Activated T-cell treated with anti-CD3 and anti-CD28 coated beads, Interleukin-2, amount 50 U/mL, for 72 hours (primary cell): ENCODE measurements at places on chromosomes 1 and 21. TPM values are rescaled to one million over a fixed set of nuclear protein-coding genes. Genes with fewer than 3 reads are reported as not detected.

GRCh38 chr1:208598021-208598420 lies 353.8 kb upstream of the PLXNA2 start:
- H3K36me3 ChIP-seq = no peaks in the 10 kb centered on the region
- no peak overlapping the region for H3K27ac ChIP-seq
- peaks cover 13% of the 10 kb centered on the region for H3K27me3 ChIP-seq

DNA sequence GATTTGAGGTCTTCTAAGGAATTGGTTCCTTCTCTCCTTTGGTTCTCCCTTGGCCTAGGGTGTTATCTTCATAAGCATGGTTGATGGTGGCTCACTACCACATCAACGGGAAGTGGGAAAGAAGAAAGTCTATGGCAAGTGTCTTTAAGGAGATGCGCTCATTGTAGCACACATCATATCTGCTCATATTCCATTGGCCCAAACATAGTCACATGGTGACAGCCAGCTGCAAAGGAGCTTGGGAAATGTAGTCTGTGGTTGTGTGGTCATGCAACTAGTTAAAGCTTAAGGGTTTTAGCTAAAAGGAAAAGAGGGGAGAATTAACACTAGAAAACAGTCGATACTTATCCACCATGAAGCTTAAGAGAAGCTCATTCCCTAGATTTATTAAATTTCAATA lies 11.4 kb upstream of the MRPS6 start:
- no peak overlapping the region for H3K4me3 ChIP-seq
- H3K27me3 ChIP-seq = peaks cover 8% of the 10 kb centered on the region
- no peak for DNase-seq
- peaks cover 3% of the 10 kb centered on the region for H3K36me3 ChIP-seq
- H3K27ac ChIP-seq = no peak overlapping the region
- no peaks in the 10 kb centered on the region for H3K4me1 ChIP-seq

- peak overlapping the region; percentile 75 for H3K4me3 ChIP-seq
- peaks cover 1% of the 10 kb centered on the region for H3K36me3 ChIP-seq
- H3K4me1 ChIP-seq = peaks cover 69% of the 10 kb centered on the region
- peak overlapping the region; percentile 48 for H3K27ac ChIP-seq
- H3K27me3 ChIP-seq = no peaks in the 10 kb centered on the region
These were observed 58.5 kb upstream of the LRRC8D start for GRCh38 chr1:89762386-89762778.

DNA sequence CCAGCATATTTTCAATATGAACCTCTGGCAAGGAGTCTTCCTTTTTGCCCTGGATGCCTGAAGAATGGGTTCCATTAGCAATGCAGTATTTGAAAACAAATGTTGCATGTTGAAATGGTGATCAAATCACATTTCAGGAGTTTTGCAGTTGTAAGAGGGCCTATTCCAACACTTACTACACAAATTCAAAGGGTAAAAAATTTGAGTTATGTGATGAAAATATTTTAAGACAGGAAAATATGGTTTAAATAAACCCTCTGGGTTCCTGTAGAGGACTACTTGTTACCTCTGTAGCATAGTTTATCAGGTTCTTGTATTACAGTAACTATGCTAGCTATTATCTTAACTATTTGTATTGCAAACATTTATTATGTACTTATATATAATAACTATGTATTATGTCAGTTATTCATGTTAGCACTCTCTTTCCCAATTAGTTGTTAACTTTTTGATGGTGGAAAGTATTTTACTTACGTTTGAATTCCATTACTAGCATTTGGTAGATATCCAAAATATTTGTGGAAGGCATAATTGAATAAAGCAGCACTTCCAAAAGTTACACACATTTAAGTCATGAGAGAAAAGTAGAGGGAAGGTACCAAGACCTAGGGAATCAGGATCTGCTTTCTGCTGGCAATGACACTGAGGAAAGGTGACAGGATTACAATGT lies 312.9 kb downstream of the GRIK1 start:
- no peak overlapping the region for H3K27ac ChIP-seq
- H3K4me3 ChIP-seq = no peak overlapping the region
- DNase-seq = no peak

GRCh38 chr1:39574646-39575045 lies 1.9 kb downstream of the PABPC4 start:
- H3K27ac ChIP-seq = peak overlapping the region; percentile 95
- peak overlapping the region; percentile 93 for H3K4me3 ChIP-seq
- H3K27me3 ChIP-seq = no peaks in the 10 kb centered on the region
- no peak for DNase-seq

DNA sequence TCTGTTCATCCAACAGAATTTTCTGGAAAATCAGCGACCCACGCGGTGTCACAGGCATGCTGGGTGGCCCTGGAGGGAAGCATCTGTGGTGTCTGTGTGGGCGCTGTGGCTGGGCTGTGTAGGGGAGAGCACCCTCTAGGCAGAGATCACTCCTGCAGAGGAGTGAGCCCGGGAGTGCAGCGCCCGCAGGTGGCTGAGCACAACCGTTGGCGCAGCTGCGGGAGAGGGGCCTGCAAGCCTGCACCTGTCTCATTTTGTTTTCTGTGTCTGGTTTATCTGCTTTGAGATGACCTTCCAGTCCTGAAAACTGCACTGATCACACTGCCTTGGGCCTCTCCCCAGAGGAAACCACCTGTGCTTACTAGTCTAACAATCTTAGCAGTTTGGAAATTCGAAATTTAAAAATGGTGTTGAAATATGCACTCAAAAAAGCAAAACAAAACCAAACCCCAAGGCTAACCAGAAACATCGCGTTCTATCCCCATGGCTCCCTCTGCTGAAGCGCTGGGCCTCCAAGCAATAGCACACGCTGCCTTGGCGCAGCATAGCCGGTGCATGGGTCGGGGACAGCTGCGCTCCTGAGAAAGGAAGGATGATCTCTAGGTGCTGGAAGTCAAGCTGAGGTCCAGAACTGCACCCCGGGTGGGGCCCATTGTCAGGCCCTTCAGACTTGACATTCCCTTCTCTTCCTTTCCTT lies 4.8 kb downstream of the FAM3B start:
- H3K27ac ChIP-seq = no peak overlapping the region
- peak; percentile 6 for DNase-seq
- no peak overlapping the region for H3K4me3 ChIP-seq

DNA sequence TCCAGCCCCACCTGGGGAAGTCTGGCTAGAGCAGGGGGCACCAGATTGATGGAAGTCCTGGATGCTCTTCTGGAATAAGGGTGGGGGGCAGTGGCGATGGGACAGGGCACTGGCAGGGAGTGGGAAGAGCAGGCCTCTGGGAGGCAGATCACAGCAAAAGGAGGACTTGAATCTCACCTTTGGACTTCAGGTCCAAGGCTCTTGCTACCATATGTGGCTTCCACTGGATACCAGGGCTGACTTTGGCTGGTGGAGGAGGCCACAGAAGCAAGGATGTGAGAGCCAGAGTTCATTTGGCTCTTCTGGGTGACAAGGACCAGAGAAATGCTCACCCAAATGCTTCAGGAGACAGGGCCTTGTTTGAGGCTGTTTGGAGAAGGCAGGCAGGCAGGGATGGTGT lies 16.0 kb upstream of the SYNC start:
- H3K4me1 ChIP-seq = peaks cover 14% of the 10 kb centered on the region
- no peak overlapping the region for H3K27ac ChIP-seq
- peaks cover 5% of the 10 kb centered on the region for H3K27me3 ChIP-seq
- no peak for DNase-seq
- H3K4me3 ChIP-seq = no peak overlapping the region
- no peaks in the 10 kb centered on the region for H3K36me3 ChIP-seq

DNA sequence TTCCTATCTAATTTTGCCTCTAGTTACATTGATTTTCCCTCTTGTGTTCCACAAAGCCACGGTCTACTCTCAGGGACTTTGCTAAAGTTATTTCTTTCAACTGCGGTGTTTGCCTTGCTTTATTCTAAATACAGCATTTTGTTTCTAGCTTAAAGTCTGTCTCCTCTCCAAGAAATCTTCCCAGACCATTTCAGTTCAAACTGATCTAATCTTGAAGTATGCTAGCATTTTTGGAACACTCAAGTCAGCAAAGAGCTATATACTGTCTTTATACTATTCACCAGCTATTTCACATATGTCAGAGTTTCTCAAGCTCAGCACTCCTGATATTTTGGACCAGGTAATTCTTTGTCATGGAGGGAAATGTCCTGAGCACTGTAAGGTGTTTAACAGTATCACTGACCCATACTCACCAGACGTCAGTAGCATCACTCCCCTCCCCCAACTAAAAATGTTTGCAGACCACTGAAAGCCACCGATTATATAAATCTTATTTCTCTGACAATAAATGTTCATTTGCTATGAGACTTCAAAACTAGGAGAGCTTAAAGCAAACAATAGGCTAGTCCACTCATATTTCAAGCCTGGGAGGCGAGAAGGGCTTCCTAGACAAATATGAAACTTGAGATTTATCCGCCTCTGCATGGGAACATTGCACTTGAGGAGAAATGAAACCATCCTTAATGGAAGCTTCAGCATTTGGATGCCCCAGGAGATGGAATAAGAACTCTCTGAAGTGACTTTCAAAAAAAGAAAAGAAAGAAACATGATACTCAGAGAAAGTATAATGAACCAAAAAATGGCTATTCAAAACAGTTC lies 81.1 kb downstream of the KIAA0319L start:
- no peak overlapping the region for H3K4me3 ChIP-seq
- H3K27me3 ChIP-seq = no peaks in the 10 kb centered on the region
- no peak for DNase-seq
- peaks cover 5% of the 10 kb centered on the region for H3K36me3 ChIP-seq

DNA sequence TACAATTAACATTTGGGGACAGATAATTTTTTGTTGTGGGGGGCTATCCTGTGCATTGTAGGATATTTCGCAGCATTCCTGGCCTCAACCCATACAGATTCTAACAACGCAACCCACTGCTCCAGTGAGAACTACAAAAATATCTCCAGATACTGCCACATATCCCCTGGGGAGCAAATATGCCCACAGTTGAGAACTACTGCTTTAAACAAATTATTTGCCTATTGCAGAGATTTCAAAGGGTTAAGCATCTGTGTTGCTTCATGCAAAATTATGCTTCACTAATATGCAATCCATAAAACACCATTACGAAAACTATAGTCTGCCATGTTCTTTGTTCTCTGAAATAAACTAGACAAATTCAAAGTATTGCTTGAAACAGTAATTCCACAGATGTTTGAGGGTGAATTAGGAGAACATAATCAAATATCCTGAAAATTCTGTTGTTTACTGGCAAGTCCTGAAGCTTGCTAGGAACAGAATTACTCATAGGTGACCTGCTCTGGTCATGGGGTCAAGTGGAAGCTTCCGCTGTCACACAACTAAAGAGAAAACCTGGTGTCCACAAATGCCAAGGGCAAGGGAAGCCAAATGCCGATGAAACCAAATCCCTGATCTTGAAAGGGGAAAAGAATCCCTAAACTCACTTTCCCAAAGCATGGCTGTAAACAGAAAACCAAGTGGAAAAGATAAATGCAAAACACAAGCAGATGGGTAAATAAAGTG lies 149.4 kb downstream of the RERE start:
- no peak overlapping the region for H3K27ac ChIP-seq
- DNase-seq = no peak
- no peak overlapping the region for H3K4me3 ChIP-seq
- no peaks in the 10 kb centered on the region for H3K36me3 ChIP-seq

GRCh38 chr1:55088413-55088812 lies 49.1 kb downstream of the PCSK9 start:
- H3K4me1 ChIP-seq = peaks cover 5% of the 10 kb centered on the region
- DNase-seq = no peak
- no peak overlapping the region for H3K4me3 ChIP-seq
- H3K27ac ChIP-seq = peak overlapping the region; percentile 27
- no peaks in the 10 kb centered on the region for H3K27me3 ChIP-seq
- H3K36me3 ChIP-seq = peaks cover 23% of the 10 kb centered on the region

GRCh38 chr1:161844696-161845095 lies 78.6 kb downstream of the ATF6 start:
- no peak for DNase-seq
- H3K4me1 ChIP-seq = peaks cover 13% of the 10 kb centered on the region
- H3K27me3 ChIP-seq = no peaks in the 10 kb centered on the region
- H3K36me3 ChIP-seq = peaks cover 14% of the 10 kb centered on the region

GRCh38 chr1:169129109-169129784 lies 22.8 kb downstream of the ATP1B1 start:
- H3K36me3 ChIP-seq = no peaks in the 10 kb centered on the region
- H3K4me3 ChIP-seq = no peak overlapping the region
- no peak for DNase-seq
- H3K4me1 ChIP-seq = peaks cover 19% of the 10 kb centered on the region

The MROH7 gene
- total RNA-seq = 0.39 TPM

The DENND2C gene
- total RNA-seq = 2.2 TPM

The CCDC181 gene
- total RNA-seq = not detected

The KCNH1 gene
- not detected for total RNA-seq

The PANK4 gene
- 49.7 TPM for total RNA-seq

The NR0B2 gene
- not detected for total RNA-seq

The DNAJC28 gene
- total RNA-seq = 1.00 TPM

The TLR5 gene
- 0.60 TPM for total RNA-seq
